ENCODE measurements at places on chromosomes 4 and X.
A peak's percentile ranks its signal among the peaks of the same experiment; 100 is the strongest.

GRCh38 chr4:64272432-64272831, 136.8 kb downstream of the TECRL start:
- DNase-seq = peak; percentile 10

DNA sequence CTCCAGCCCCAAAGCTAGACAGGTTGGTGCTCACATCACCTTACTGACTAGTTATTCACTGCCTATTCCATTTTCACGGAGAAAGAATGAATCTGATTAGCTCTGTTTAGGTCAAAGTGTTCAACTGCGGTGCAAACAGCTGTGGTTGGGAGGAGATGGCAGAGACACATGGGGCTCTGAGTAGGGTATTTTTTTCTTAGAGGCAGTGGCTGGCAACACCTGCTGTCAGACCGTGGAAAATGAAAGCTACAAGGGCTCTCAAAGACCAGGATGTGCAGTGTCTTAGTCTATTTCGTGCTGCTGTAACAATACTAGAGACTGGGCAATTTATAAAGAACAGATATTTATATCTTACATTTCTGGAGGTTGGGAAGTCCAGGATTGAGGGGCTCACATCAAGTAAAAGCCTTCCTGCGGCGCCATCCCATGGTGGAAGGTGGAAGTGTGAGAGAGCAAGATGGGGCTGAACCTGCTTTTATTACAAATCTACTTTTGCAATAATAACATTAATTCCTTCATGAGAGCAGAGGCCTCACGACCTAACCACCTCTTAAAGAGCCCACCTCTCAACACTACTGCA, 10.6 kb downstream of the NYX start:
- no peak for DNase-seq

GRCh38 chr4:142683503-142683902, 162.6 kb downstream of the INPP4B start:
- no peak for DNase-seq

DNA sequence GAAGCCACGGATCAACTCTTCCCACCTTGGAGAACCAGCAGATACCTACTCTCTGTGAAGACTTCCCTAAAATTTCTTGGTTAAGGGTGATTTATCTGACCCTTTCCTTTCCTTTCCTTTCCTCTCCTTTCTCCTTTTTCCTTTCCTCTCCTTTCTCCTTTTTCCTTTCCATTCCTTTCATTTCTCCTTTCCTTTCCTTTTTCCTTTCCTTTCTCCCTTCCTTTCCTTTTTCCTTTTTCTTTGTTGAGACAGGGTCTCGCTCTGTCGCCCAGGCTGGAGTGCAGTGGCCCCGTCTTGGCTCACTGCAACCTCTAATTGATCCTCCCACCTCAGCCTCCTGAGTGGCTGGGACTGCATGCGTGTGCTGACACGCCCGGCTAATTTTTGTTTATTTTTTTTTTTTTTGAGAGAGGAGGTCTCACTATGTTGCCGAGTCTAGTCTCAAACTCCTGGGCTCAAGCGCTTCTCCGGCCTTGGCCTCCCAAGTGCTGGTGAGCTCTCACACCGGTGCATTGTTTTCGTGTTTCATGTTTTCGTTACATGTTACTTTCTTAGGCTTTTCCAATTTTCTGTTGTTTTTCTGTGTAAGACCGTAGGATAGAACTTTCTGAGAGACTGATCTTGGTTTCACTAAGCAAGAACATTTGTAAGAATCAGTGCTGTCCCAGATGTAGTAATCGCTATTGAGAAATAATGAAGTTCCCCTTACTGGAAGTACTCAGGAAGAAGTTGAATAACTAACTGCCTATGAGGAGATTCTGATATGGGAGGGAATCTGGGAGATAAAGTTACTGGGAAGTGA, 2.0 kb downstream of the TMEM165 start:
- no peak for DNase-seq

- no peak for DNase-seq
These were observed 44.0 kb downstream of the RELL1 start for GRCh38 chr4:37641886-37642849.

- DNase-seq = no peak
These were observed 134.4 kb downstream of the MAD2L1 start for GRCh38 chr4:119932277-119932676.

DNA sequence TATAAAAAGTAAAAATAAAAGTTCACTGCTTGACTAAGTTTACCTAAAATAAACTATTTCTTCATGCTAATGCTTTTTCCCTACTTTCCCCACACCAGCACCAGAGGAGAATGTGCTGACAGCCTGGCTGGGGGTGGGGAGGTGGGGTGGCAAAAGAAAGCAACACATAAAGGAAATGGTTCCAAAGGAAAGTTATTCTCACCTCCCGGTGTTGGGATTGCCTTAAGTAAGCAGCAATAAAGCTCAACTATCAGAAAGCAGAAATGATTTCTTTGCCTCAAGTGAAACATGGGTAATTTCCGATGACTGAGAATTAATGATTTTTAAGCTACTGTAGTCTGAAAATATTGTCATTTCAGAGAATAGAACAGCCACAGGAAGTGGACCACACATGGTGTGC, 84.5 kb upstream of the DKK2 start:
- no peak for DNase-seq

GRCh38 chrX:155896512-155896911, 15.4 kb downstream of the VAMP7 start:
- DNase-seq = no peak

DNA sequence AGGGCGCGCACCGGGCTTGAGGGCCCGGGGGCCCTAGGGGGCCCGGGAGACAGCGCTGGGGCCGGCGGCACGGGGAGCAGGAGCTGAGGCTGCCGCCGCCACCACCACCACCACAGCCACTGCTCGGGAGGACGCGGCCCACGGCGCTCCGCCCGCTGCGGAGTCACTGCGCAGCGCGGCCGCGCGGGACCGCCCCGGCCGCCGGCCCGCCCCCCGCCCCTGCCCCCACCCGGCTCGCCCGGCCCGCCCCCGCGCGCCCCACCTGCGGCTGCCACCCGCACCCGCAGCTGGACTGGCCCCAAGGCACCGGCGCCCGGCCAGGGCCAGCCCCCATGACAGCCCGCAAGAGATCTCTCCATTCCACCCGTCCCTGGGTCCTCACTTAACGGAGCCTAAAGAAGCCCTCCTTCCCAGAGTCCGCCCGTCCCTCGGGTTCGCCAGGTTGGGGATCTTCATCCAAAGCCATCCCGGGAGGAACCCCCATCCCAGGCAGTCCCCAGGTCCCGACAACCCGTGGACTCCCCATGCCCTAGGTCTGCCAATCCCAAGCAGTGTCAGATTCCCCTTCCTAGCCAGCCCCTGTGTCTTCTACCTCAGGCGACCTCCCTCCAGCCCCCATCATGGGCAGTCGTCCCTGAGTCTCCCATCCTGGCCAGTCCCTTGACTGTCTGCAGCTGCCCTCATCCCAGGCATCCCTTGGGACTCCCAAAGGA, 40.0 kb upstream of the IQSEC2 start:
- DNase-seq = no peak

DNA sequence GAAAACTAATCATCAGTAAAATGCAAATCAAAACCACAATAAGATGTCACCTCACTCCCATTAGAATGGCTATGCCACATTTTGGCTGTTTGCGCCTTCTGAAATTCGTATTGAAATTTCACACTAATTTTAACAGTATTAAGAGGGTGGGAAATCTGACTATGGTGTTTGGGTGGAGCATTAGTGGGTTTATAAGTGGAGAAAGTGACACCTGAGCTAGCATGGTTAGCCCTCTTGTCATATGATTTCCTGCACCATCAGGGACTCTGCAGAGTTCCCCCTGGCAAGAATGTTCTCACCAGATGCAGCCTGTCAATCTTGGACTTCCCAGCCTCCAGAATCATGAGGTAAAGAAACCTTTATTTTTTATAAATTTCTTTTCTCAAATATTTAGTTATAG, 31.6 kb upstream of the BRWD3 start:
- no peak for DNase-seq

- no peak for DNase-seq
These were observed 732.7 kb upstream of the POU3F4 start for GRCh38 chrX:82775426-82775825.

- DNase-seq = no peak
These were observed 298.3 kb downstream of the IL1RAPL2 start for GRCh38 chrX:104864296-104864695.

DNA sequence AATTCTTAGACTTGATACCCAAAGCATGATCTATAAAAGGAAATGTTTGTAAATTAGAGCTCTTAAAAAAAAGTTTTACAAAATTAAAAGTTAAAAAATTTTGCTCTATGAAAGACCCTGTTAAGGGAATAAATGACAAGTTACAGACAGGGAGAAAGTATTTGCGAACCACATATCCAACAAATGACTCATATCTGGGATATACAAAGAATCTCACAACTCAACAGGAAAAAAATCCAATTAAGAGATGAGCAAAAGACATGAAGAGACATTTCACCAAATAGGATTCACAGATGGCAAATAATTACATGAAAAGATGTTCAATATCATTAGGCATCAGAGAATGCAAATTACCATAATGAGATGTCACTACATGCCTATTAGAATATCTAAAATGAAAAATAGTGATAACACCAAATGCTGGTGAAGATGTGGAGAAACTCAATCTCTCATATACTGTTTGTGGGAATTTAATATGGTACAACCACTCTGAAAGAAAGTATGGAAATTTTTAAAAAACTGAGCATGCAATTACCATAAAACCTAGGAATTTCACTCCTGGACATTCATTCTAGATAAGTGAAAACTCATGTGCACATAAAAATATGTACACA, 100.8 kb upstream of the EOLA2 start:
- DNase-seq = no peak

- DNase-seq = peak; percentile 7
These were observed 27.1 kb upstream of the MAP9 start for GRCh38 chr4:155403886-155404285.

Data from NCI-H774 (cell line).